ENCODE measurements at places on chromosomes 1 and 21.
A peak's percentile ranks its signal among the peaks of the same experiment; 100 is the strongest.

DNA sequence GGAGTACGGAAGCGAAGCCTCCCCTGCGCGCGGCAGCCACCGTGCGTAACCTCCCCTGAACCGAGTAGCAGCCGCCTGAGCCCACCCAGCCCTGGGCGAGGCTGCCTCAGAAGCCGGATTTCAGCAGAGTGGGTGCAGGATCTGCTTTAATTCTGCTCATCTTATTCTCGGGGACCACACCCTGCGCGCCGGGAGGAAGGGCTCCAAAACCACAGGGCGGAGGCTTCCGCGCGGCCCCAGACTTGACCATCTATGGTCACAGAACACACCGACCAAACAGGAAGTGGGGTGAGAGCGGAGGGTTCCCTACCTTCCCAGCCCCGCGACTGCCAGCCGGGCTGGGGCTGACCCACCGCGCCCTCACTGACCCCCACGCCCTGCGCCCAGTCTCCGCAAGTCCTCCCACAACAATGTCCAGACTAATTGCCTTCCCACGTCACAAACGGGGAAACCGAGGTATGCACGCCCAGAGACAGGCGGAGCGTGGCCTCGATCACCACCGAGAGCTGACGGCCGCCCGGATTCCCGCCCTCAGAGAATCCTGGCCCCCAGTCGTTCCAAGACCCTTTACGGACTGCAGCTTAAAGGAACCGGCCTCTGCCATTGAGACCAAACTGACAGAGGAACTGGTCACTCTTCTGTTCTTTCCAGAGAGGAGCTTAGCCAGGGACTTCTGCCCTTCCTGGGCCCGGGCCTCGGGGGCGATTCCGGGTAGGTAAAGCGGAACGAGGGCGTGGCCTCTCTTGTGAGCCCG lies 595 bp upstream of the CAP1 start:
- DNase-seq: peak; percentile 86

DNA sequence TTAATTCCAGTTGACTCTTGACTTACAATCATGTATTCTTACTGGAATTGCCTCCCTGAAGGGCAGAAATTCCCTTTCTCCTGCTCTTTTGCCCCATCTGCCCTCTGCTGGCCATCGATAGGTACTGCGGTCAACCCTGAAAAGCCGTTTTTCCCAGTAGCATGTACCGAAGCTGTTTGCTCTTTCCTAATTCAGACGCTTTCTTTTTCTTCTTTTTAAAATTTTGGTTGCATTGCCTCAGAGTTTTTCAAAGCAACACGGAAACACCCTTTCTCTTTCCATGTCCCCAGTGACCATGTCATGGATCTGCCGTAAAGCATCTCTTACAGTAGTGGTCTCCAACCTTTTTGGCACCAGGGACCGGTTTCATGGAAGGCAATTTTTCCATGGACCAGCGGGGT lies 164.2 kb upstream of the C1orf21 start:
- peak; percentile 49 for DNase-seq

DNA sequence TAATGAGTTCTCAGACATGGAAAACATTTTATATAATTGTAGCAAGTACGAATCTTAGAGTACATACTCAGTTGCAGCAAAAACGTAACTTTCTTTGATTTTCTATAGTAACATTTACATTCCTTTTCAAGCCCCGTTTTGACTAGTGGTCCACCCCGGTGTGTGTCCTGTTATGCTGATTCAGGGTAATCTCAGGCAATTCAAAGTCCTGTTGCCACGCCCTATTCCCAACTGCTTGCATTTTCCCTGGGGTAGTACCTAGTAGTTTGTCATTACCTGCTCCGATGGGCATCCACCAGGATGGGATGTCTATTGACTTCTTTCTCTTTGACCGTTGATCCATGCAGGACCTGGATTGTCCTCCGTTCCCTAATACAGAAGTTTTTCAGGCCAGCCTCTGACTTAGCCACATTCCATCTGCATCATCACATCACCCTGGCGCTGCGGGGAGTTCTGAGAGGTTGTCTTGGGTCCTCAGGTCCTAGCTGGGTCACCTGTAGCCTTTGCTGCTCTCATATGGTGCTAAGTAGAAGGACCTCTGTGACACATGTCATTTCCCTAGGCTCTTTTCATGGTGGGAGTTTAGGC lies 15.0 kb upstream of the FCAMR start:
- DNase-seq: no peak

DNA sequence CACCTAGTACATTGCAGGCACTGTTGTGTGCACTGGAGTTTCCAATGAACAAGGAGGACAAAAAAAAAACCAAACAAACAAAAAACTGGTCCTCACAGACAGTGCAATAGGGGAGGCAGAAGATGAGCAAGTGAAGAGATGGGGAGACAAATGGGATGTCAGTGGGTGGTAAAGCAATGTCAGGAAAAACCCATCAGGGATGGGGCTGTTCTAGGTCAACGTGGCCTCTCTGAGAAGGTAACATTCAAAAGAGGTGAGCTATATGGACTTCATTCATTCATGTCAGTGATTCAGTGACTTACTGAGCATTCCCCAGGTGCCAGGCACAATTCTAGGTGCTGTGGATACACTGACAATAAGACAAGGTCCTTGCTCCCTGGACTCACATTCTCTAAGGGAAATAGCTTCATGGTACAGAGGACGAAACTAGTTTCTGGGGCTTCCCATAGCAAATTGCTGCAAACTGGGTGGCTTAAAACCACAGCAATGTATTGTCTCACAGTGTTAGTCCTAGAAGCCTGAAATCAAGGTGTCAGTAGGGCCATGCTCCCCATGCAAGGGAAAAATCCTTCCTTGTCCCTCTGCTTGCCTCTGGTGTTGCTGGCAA lies 140.5 kb upstream of the KLHDC7A start:
- no peak for DNase-seq

DNA sequence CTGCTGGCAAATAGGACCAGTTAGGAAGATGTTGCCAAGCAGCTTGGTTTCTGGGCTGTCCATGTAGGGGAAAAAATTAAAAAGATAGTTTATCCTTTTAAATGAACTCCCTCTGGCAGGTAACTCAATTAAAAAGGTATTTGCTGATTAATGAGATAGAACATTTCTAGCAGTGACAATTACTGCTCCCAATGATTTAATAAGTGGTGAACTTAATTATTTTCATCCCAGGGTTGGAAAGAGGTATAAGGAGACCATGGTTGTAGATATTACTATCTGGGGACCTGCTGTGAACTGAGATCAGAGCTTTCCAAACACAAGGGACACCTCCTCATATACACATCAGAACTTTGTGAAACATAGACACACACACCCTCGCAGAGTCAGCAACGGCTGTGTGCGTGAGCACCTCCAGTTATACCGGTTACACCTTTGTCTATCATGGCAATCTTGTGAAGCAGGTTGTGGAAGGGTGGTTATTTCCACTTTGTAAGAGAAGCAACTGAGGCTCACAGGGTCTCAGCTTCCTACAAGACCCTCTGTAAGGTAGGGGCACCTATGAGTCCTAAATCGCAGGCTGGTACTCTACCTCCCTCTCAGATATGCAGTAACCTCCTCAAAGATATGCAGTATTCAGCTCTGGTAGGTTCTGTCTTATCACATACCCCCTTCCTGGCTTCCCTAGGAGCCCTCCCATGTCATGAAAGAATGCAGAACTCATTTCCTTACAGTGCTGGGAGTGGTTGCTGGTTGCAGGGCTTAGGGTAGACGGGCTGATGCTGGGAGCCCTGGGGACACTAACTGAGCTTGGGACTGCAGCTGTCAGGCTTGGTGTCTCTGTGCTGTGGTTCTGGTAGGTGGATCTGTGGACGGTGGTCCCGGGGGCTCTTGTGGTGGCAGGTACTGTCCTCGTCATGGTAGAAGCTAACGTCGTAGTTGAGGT lies 18.5 kb upstream of the MAGOH start:
- DNase-seq: no peak

DNA sequence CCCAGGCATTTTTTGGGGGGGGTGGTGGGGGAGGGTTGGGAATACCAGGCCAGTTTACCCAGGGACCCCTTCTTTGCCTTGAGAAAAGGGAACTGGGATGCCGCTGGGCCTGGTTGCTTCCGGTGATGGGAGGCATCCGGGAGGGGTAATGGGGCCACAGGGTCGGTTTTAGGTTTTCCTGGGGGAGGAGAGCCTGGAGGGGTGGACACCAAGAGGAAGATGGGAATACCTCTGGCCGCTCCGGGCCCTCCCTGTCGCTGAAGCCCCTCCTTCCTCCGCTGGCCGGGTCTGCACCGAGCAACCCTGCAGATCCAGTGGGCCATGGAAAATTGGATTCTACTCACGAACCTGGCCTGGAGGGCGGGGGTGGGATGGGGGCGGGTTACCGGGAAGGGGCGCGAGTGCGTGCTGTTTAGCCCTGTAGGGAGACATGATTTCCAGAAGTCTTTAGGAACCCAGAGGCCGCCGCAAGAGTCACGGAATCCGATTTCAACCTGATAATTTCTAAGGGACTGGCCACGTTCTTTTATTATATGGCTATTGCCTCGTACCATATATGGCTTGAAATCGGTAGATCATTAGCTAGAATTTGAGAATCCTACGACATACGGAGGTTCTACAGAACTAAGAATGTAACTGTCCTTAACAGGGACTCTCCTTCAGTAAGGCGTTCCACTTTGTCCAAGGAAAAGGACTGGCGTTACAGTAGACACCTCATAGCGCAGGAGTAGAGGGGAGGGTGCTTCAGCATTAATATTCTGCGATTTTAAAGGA lies 749 bp downstream of the AKIRIN1 start:
- peak; percentile 28 for DNase-seq

DNA sequence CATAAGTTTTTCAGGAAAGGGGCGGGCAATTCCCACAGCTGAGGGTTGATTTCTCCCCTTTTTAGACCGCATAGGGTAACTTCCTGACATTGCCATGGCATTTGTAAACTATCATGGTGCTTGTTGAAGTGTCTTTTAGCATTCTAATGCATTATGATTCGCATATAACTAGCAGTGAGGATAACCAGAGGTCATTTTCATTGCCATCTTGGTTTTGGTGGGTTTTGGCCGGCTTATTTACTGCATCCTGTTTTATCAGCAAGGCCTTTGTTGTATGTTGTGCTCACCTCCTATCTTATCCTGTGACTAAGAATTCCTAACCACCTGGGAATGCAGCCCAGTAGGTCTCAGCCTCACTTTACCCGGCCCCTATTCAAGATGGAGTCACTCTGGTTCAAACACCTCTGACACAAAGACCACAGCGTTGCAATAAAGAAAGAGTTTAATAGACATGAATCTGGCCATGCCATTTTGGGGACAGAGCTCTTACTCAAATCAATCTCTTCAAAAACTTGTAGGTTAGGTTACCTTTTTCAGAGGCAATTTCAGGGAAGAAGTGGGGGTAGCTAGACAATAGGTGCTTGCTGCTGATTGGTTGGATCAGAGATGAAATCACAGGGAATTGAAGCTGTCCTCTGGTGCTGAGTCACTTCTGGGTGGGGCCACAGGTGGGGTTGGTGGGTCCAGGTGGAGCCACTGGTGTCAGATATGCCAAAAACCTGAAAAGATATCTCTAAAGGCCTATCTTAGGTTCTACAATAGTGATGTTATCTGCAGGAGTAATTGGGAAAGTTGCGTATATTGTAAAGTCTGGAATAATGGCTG lies 23.3 kb downstream of the TBX19 start:
- no peak for DNase-seq

GRCh38 chr21:44802396-44803153 lies 955 bp upstream of the UBE2G2 start:
- no peak for DNase-seq

DNA sequence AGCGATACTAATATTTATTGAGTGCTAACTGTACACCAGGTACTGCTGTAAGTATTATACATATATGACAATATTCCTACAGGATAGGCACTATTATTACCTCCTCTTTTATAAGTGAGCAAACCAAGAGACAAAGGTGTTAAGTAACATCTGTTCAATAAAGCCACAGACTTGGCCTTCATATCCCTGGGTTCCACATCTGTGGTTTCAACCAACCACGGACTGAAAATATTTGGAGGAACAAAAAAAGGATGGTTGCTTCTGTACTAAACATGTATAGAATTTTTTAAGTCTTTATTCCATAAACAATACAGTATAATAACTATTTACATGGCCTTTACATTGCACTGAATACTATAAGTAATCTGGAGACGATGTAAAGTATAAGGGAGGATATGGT lies 95.1 kb downstream of the RERE start:
- no peak for DNase-seq

DNA sequence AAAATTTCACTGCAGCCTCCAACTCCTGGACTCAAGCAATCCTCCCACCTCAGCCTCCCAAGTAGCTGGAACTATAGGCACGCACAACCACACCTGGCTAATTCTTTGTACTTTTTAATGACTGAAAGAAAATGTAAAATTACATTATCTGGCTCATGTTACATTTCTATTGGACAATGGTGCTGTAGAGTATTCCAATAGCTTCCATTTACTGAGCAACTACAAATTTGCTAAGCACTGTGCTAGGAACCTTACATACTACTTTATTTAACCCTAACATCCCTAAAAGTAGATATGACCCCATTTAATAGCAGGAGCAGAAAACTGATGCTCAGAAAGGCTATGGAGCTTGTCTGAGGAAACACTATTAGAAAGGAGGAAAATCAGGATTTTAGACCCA lies 19.7 kb downstream of the SDE2 start:
- DNase-seq: no peak

GRCh38 chr1:5711956-5712645 lies 280.1 kb downstream of the NPHP4 start:
- DNase-seq: no peak

GRCh38 chr1:246794828-246795671 lies 70.8 kb downstream of the SCCPDH start:
- no peak for DNase-seq

GRCh38 chr1:59198564-59198963 lies 98.3 kb upstream of the FGGY start:
- DNase-seq: no peak

- DNase-seq: no peak
These were observed 6.3 kb upstream of the VPS26C start for GRCh38 chr21:37273440-37273839.

DNA sequence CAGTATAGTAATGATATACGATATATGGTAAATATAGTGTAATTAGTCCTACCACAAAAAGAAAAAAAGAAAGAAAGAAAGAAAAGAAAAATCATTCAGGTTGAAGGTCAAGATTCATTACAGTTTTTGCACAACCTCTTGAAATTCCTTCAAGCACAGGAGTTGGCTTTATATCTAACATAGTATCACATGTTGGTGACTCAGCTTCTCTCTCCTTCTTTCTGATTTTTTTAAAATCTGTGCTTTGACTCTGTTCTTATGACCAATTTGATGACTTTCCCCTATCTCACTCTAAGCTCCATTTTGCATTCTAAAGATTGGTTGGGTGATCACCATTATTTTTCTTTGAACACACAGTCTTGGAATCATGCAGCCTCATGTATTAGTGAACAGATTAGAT lies 148.2 kb upstream of the COL11A1 start:
- peak; percentile 79 for DNase-seq

GRCh38 chr1:16173447-16174260 lies 17.8 kb upstream of the EPHA2 start:
- DNase-seq: peak; percentile 77

DNA sequence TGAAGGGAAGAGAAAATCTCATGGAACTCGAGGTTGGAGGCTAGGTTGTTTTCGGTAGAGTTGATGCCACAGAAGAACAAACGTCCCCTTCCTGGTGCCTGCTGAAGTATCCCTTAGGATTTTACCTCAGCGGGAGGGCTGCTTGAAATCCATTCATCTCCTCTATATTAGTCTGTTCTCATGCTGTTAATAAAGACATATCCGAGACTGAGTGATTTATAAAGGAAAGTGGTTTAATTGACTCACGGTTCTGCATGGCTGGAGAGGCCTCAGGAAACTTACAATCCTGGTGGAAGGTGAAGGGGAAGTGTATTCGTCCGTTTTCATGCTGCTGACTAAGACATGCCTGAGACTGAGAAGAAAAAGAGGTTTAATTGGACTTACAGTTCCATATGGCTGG lies 413.5 kb downstream of the NPHP4 start:
- DNase-seq: no peak

GRCh38 chr21:33069243-33069642 lies 698 bp upstream of the OLIG1 start:
- no peak for DNase-seq

Measured in iris pigment epithelial cell (primary cell).